Uterus (tissue), 4 donors: ENCODE measurements at places on chromosomes 6 and 20.

GRCh38 chr6:15881150-15881549, 218.3 kb upstream of the DTNBP1 start:
- no peak for DNase-seq

DNA sequence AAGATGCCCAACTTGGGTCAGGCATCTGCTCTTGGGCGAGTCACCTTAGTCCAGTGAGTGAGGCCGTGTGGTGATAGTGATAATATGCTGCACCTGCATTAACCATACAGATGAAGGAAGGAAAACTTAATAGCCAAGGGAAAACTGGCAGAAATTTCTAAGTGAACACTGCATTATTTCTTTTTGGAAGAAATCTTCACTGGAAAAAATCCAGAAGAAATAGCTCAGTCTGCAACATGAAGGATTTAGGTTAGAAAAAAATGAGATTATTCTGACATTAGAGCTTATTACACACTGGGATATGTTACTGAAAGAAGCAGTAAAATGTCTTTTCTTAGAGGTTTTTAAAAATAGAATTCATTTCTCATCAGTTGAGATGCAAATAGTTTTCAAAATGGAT, 947.3 kb downstream of the KIF16B start:
- no peak for DNase-seq

DNA sequence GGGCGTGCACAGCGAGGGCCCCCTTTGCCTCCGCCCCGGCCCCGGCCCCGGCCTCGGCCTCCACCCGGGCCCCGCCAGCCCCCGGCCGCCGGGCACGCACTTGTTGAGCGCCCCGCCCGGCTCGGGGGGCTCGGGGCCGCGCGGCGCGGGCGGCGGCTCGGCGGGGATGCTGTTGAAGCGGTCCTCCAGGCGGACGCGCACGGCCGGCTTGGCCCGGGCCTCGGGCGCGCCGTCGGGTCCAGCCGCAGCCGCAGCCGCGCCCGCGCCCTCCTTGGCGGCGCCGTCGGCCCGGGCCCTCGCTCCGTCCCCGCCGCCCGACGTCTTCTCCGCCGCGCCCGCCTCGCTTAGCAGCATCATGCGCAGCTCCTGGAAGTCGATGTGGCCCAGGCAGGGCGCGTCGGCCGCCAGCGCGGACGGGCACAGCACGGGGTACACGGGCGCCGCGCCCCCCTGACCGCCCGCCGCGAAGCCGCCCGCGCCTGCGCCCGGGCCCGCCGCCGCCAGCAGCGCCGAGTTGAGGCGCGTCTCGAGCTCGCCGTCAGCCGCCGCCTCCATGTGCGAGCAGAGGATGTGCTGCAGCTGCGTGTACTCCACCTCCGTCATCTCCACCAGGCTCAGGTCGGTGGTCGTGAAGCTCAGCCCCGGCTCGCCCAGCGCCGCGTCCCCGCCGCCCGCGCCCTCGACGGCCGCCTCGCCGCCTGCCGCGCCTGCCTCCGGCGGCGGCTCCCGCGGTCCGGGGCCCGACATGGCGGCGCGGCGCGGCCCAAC, 514 bp downstream of the TCFL5 start:
- peak; percentile 41 for DNase-seq

- no peak for DNase-seq
Observed at GRCh38 chr20:24341781-24342180, 127.6 kb upstream of the SYNDIG1 start.

GRCh38 chr6:139108378-139108777, 26.5 kb upstream of the HECA start:
- DNase-seq: no peak

- no peak for DNase-seq
Observed at GRCh38 chr20:48676795-48677460, 150.9 kb downstream of the PREX1 start.
